AG08396 (cell line): ENCODE measurements at places on chromosomes 4 and X.

DNA sequence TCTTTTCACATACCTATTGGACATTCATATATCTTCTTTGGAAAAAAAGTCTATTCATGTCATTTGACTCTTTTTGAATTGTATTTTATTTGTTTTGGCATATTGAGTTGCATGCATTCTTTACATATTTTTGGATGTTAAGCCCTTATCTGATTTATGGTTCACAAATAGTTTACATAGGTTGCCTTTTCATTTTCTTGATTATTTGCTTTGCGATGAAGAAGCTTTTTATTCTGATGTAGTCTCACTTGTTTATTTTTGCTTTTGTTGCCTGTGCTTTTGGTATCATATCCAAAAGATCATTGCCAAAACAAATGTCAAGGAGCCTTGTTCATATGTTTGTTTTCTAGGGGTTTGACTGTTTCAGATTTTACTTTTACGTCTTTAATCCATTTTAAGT, 43.9 kb downstream of the SPOCK3 start:
- DNase-seq = no peak

GRCh38 chrX:66164931-66165330, 884 bp downstream of the HEPH start:
- DNase-seq = no peak

DNA sequence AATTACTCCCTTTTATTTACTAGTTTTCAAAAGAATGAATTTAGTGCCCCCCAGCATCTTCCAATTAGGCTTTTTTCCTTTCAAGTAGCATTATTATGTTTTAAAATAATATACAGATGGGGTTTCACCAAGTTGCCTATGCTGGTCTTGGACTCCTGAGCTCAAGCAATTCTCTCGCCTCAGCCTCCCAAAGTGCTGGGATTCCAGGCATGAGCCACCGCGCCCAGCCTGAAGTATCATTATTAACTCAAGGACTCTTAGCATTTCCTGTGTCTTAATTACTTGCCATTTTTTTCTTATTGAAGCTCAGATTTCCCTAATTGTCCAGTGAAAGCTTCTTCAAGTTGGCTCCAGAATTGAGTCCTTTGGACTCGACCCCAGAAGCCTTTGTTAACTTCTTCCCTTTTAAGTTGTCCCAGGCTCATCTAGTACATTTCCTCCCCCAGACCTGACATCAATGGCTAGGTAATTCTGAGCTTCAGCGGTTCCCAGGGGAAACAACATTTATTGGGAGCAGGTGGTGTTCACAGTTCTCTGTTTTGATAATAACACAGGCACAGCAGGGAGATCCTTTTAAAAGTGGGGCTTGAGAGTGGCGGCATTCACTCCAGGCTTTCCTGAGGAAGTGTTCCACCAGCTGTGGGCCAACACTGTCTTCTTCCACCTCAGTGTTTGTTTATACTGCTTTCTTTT, 10.0 kb downstream of the SAT1 start:
- DNase-seq = no peak

DNA sequence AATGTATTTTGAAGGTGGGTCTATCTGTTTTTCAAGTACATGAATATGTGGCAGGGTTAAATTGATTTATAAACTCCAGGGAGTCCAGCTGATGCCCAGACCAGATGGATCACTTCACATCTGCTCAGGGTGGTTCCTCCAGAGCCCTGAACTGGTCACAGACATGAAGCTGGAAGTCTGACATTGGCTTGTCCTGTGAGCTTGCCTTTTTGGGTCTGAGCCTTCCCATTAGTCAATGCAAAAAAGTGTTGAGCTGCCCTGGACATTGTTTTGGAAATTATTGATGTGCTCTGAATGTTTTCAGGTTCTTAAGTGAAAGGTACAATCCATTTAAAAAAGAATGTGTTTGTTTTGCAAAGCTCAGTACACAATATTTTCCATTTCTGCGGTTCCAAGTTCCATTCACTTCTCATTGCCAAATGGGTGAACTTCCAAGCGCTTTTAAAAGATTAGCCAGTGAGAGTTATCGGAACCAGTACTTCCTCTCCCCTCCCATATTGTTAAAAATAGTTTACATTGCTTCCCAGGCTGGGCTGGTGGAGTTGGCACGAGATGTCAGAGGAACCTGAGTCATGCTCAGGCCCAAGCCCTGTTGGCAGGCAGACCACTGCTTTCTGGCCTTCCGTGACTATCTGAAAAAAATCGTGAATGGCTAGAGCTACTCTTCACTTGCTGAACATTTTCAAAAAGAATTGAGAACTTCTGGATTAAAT, 52.1 kb downstream of the PDGFRA start:
- DNase-seq = peak; percentile 89

- no peak for DNase-seq
Observed at GRCh38 chrX:150982235-150982787, 824 bp upstream of the HMGB3 start.

DNA sequence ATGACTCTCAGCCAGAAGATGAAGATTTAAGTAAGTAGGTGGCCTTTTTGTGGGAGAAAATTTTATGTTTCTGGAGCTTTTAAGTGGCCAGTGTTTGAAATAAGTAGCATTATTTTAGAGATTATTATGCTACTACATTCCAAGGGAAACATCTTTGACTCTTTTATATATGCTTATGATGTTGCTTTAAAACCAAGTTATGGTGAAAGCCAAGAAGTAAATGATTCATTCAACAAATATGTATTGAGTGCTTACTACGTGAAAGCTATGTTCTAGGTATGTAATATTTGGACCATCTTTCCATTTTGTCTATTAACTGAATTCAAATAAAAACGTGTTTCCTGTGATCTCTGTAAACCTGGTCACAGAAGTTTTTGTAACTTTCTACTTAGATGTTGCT, 58.3 kb downstream of the ZFX start:
- no peak for DNase-seq

DNA sequence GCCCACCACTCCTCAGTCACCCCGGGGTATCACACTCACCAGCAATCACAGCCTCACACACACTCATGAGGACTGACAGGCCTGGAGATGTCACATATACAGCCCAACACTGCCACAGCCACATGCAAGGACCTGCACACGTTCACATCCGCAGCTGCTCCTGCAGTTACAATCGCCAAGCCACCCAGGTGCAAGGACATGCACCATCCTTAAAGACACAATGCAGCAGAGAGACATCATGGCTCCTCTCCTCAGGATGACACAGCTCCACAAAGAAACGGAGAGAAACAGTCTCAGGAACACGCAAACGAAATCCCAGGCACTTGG, 1.1 kb downstream of the PCSK1N start:
- no peak for DNase-seq

- DNase-seq = no peak
Observed at GRCh38 chrX:136097871-136098805, 49.2 kb upstream of the FHL1 start.

DNA sequence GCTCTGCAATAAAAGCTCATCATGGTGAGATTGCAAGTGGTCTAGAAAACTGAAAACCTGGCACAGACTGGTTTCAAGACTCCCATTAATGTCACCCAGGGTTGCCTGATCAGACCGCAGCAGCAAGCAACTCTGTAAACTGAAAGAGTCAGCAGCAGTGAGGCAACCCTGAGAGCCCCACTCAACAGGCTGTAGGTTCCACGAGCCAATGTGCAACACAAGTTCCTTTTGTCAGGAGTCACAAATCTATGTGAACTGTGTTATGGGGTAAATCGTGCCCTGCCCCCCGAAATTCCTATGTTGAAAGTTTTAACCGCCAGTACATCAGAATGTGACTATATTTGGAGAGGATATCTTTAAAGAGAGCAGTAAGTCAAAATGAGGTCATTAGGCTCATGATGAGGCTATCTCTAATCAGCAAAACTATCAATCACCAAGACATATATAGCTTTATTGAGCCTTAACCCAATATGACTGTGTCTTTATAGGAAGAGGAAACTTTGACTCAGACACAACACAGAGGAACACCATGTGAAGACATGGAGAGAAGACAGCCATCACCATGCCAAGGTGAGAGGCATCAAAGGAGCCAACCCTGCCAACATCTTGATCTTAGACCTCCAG, 94.0 kb downstream of the FBXO8 start:
- no peak for DNase-seq

GRCh38 chr4:176300036-176300435, 19.7 kb upstream of the SPCS3 start:
- DNase-seq = no peak

GRCh38 chr4:146640021-146640464, 1.4 kb downstream of the POU4F2 start:
- DNase-seq = no peak

DNA sequence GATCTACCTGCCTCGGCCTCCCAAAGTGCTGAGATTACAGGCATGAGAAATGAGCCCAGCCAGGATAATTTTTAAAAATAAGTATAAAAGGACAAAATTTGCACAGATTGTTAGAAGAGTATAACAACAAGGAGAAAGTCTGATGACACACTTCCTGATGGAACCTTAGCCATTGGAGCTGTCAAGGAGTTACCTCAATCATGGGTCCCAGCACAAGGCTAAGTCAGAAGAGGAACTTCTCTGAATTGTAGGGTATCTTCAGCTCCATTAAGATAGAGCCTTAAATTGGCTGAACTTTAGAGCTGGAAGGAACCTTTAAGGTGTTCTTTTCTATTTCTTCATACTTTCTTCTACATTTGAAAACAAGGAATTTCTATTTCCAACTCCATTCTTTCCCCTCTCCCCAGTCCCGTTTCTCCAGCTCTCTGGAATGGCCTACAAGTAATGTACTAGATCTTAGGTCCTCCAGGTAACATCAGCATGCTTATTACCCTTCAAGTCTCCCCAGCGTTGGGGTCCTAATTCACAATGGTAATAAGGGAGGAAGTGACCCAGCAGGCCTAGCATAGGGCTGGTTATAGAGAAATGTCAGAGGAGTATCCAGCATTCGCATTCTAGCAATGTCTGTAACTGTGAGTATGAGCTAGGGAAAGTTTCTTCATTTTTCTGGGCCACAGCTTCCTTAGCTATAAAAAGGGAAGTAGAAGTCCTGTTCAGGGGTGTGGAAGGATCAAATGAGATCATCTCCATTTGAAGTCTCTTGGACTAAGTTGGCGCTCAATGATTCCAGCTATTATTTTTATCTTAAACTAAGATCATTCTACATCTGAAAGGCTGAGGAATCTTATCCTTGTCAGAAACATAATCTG, 18.5 kb upstream of the RBPJ start:
- DNase-seq = no peak

GRCh38 chr4:56973336-56973735, 4.1 kb downstream of the NOA1 start:
- DNase-seq = no peak

- no peak for DNase-seq
Observed at GRCh38 chrX:9825129-9825790, 39.0 kb downstream of the SHROOM2 start.

DNA sequence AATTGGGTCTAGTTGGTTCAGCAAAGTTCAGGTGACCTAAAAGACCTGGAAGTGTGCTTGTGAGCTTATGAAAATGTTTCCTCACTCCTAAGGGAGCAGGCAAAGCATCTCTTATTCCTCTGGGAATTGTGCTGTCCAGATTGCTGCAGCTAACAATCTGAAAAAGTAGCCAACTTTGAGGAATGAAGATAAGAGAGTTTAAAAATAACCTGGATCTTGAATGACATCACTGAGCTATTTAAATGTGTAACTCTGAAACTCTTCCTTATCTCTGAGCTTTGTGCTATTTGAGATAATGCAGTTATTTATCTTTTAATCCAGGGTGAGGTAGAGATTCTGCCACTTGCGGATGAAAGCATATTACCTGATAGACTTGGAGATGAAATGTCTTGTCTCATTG, 384.8 kb downstream of the PPP4R3C start:
- DNase-seq = no peak

DNA sequence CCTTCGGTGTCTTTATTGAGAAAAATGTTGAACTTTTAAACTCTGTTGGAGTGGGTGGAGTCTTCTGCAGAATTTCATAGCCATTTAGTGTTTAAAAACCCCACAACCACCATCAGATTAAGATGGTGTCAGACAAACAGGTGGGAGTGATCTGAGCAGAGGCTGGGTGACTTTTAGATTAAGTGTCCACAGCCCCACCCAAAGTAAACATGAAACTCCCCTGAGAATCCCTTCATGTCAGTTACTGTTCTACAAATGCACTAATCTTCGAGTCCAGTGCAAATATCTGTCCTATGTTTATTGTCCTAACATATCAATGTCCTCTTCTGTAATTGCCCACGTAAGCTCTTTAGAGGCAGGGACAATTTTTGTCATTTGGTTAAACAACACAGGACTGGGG, 175.6 kb upstream of the RBPJ start:
- DNase-seq = no peak

- no peak for DNase-seq
Observed at GRCh38 chr4:45324455-45325417, 598.4 kb upstream of the GNPDA2 start.

DNA sequence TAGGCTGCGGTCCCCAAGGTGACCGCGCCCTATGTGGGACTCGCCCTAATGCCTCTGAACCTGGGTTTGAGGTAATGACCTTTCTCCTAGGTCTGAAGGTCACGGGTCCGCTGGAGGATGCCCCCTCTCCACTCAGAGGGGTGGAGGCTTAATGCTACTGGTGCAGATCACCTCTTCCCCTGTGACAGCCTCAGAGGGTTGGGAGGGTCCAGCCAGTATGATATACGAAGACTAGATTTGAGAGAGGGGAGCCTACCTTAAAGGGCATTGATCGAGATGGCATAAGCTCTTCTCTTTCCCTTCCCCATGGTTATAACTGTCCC, 1.0 kb downstream of the SLC25A5 start:
- no peak for DNase-seq

GRCh38 chr4:141417387-141417786, 196.7 kb downstream of the ZNF330 start:
- DNase-seq = no peak

GRCh38 chr4:6887591-6888371, 21.8 kb upstream of the TBC1D14 start:
- DNase-seq = no peak
